ENCODE measurements at places on chromosomes 11 and 22.

DNA sequence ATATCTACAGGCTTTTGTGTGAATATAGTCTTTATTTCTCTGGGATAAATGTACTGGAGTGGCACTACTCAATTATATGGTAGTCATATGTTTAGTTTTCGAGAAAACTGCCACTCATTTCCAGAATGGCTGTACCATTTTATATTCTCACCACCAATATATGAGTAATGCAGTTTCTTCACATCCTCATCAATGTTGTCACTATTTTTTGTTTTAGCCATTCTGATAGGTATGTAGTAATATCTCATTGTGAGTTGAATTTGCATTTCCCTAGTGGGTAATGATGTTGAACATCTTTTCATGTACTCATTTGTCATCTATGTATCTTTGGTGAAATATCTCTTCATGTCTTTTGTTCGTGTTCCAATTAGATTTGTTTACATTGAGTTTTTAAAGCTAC lies 18.0 kb downstream of the ACRV1 start:
- DNase-seq = no peak

GRCh38 chr11:116736763-116737162 lies 36.0 kb downstream of the BUD13 start:
- DNase-seq = peak; percentile 34

- no peak for DNase-seq
Observed at GRCh38 chr11:11108026-11108425, 245.0 kb downstream of the CSNK2A3 start.

DNA sequence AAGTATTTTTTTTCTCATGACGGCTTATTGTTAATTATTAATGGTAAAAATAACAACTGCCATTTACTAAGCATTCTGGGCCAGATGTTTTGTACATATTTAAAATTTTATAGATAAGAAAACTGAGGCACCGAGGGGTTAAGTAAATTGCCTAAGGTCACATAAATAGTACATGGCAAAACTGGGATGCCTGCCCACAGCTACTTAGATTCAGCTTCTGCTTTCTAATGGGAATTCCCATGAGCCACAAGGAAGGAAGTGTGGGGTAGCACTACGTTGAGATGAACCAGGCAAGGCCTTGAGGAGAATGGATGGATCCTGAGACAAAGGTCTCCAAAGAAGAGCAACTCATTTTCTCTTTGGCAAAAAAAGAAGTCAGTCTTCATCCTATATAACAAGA lies 11.9 kb upstream of the PHF21A start:
- no peak for DNase-seq

GRCh38 chr11:76838678-76839068 lies 22.0 kb upstream of the ACER3 start:
- DNase-seq = peak; percentile 28

GRCh38 chr22:22802339-22802970 lies 85.2 kb upstream of the IGLL5 start:
- DNase-seq = no peak

DNA sequence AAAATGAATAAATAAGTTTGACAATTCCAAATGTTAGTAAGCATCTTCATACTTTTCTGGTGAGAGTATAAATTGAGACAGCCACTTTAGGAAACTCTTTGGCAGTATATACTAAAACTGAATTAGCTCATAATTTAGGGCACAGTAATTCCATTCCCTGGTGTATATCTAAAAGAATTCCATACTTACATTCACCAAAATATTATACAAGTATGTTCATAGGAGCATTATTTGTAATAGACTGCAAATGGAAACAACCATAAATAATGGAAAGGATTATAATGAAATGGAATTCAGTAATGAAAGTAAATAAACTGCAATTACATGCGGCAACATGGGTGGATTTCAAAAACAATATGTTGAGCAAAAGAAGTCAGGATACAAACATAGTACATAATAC lies 315.8 kb upstream of the LRRC4C start:
- no peak for DNase-seq

- DNase-seq = peak; percentile 8
Observed at GRCh38 chr11:74634537-74634936, 42.2 kb downstream of the POLD3 start.

- DNase-seq = no peak
Observed at GRCh38 chr22:48840112-48840949, 987.3 kb downstream of the BRD1 start.
